T47D (cell line): ENCODE measurements at places on chromosomes 5 and 9.

GRCh38 chr5:161548487-161549094 is 2.1 kb upstream of the GABRB2 start:
- DNase-seq: no peak

DNA sequence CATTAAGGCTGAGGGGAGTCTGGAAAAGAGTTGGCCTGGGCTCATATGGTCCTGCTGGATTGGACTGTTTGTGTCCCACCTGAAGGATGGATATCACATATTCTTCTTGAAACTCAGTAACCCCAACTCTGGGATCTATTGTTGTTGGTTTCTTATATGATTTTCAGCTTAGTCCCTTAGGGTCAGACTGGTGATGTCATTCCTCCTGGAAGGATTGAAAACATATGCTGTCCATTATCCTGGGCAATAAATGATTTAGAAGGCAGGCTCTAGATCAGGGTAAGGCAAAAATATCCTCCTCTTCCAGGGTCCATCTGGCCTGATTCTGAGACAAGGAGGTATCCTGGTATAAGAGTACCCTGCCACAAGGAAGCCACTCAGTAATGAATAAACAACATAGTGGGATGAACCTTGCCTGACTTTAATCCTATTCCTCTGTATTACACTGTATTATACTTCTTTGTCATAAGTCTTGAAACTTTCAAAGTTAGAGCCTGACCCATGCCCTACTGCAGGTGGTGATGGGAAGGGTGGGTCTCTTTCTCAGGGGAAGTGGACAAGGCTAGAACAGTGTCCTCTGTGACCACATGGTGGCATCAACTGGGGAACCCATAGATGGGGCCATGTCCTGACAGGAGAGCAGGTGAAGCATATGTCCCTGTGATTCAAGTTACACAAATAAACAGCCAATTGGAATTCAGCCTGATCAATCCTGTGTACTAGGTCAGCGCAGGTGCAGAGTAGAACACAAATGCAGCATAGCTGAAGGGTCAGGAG is 454.4 kb upstream of the TRPC7 start:
- no peak for DNase-seq

DNA sequence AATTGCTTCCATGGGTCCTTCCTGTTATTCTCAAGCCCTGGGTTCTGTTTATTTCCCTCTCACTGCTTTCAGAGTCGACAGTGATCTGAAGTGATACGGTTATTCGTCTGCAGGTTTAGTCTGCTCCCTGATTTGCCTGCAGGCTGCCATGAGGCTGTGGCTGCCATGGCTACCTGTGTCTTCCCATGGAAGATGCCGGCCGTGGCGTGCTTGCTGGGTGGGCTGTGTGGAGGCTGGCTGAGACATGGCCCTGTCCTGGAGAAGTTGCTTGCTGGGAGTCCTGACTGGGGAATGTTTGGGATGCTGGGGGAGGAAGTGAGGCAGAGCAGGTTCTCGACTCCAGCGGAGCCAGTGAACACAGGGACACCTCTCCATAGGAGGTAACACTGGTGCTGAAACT is 104.1 kb upstream of the TBC1D2 start:
- DNase-seq: no peak

DNA sequence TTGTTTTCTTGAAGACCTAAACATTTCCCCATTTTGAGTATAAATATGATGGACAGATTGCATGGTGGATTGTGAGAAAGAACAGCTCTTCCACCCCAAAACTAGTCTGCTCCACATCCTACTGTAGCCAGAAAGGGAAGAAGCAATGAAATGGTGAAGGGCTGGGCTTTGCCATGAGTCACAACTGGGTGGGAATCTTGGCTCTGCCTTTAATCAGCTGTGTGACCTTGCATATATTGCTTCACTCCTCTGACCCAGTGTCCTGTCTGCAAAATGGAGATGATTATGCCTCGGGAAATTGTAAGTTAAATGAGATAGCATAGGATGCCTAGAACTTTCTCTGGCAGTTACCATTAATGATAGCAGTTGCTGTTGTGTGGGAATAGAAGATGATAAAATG is 101.9 kb downstream of the PDE8B start:
- no peak for DNase-seq

- DNase-seq: peak; percentile 13
Measured at GRCh38 chr9:96449523-96449844, 485 bp upstream of the HABP4 start.
